ENCODE measurements at places on chromosomes 2 and 18.
A peak's percentile ranks its signal among the peaks of the same experiment; 100 is the strongest.

DNA sequence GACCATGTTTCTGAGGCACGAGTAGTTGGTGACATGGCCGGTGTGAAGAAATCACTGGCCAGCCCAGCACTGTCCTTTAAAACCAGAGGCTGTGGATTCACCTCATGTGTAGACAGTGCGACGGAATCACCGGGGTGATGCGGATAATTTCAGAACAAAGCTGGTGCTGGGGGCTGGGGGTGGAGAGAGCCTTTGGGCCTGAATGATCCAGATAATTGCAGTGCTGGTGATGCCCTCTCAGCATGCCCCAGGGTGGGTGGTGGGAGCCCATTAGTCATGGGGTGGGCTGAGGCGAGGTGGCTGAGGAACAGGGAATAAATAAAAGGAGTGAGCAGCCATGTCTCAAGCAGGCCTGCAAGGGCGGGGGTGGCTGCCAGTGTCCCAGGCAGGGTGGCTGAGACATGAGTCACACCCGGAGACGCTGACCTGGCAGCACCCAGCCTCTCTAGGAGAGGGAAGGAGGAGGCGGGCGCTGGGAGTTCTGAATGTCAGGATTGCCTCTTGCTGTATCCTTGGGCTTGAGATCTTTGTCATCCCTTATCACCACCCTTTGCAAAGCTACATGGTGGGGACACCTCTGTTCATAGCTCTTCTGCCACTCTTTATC lies 151.1 kb upstream of the MSH6 start:
- H3K36me3 ChIP-seq = no peaks in the 10 kb centered on the region
- H3K27me3 ChIP-seq = peaks cover 2% of the 10 kb centered on the region
- no peak for DNase-seq
- H3K4me1 ChIP-seq = peaks cover 9% of the 10 kb centered on the region
- H3K27ac ChIP-seq = peak overlapping the region; percentile 17

GRCh38 chr2:200262047-200262446 lies 44.4 kb upstream of the SPATS2L start:
- H3K36me3 ChIP-seq = no peaks in the 10 kb centered on the region
- no peak overlapping the region for H3K27ac ChIP-seq
- peaks cover 5% of the 10 kb centered on the region for H3K4me1 ChIP-seq
- no peaks in the 10 kb centered on the region for H3K27me3 ChIP-seq
- H3K4me3 ChIP-seq = no peak overlapping the region
- DNase-seq = no peak

DNA sequence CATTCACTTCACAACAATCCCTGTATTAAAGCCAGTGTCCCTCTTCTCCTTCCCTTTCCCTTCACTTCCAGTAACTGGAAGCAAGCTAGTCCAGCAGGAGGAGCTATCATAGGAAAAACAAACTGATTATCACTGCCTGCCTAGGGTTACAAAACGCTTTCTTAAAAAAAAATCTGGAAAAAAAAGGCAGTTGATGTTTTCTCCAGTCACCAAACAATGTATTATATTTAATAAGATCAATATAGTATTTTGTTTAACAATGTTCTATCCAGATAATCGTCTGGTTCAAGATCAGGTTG lies 78.8 kb upstream of the ITGB6 start:
- peaks cover 14% of the 10 kb centered on the region for H3K36me3 ChIP-seq
- DNase-seq = no peak
- H3K27me3 ChIP-seq = no peaks in the 10 kb centered on the region
- H3K27ac ChIP-seq = no peak overlapping the region

GRCh38 chr2:168787098-168787781 lies 15.2 kb upstream of the NOSTRIN start:
- H3K4me1 ChIP-seq = no peaks in the 10 kb centered on the region
- no peaks in the 10 kb centered on the region for H3K36me3 ChIP-seq
- H3K27me3 ChIP-seq = no peaks in the 10 kb centered on the region
- no peak for DNase-seq
- no peak overlapping the region for H3K4me3 ChIP-seq

DNA sequence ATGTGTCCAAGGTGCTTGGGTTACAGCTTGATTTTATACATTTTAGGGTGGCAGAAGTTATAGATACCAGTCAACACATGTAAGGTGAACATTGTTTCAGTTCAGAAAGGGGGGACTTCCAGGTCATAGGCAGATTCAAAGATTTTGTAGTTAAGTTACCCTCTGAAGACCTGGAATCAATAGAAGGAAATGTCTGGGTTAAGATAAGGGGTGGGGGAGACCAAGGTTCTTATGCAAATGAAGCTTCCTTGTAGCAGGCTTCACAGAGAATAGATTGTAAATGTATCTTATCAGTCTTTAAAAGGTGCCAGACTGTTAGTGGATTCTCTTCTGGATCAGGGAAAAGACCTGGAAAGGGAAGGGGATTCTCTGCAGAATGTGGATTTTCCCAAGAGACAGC lies 42.4 kb downstream of the BMPR2 start:
- no peak for DNase-seq
- H3K4me1 ChIP-seq = peaks cover 23% of the 10 kb centered on the region
- no peak overlapping the region for H3K4me3 ChIP-seq
- H3K27me3 ChIP-seq = no peaks in the 10 kb centered on the region
- H3K36me3 ChIP-seq = no peaks in the 10 kb centered on the region
- no peak overlapping the region for H3K27ac ChIP-seq

- H3K27me3 ChIP-seq = no peaks in the 10 kb centered on the region
- H3K4me1 ChIP-seq = peaks cover 18% of the 10 kb centered on the region
- no peak overlapping the region for H3K27ac ChIP-seq
- no peak for DNase-seq
- no peaks in the 10 kb centered on the region for H3K36me3 ChIP-seq
Observed at GRCh38 chr2:145356056-145356455, 836.1 kb upstream of the ZEB2 start.

DNA sequence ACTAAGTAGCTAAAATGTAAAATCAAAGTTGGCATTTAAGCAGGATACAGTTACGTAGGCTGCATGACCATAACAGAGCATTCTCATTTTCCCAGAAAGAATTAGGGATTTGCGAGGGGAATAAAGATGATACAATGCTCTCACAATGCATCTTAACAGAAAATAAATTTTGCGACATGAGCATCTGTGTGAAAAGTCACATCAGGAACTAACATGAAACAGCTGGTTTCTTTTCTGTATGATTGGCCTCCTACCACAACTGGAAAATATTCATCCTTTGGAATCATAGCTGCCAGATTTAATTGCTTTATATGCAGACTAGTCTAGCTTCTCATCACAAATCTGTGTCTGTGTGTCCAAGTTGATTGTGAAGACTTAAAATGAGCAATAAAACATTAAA lies 66.0 kb downstream of the KCTD18 start:
- peaks cover 21% of the 10 kb centered on the region for H3K36me3 ChIP-seq
- H3K27me3 ChIP-seq = no peaks in the 10 kb centered on the region
- H3K4me3 ChIP-seq = no peak overlapping the region
- no peak for DNase-seq

- peaks cover 20% of the 10 kb centered on the region for H3K36me3 ChIP-seq
- H3K4me3 ChIP-seq = no peak overlapping the region
- H3K27me3 ChIP-seq = no peaks in the 10 kb centered on the region
- DNase-seq = no peak
- peak overlapping the region; percentile 54 for H3K27ac ChIP-seq
Observed at GRCh38 chr2:157743051-157743450, 114.4 kb upstream of the ACVR1C start.

DNA sequence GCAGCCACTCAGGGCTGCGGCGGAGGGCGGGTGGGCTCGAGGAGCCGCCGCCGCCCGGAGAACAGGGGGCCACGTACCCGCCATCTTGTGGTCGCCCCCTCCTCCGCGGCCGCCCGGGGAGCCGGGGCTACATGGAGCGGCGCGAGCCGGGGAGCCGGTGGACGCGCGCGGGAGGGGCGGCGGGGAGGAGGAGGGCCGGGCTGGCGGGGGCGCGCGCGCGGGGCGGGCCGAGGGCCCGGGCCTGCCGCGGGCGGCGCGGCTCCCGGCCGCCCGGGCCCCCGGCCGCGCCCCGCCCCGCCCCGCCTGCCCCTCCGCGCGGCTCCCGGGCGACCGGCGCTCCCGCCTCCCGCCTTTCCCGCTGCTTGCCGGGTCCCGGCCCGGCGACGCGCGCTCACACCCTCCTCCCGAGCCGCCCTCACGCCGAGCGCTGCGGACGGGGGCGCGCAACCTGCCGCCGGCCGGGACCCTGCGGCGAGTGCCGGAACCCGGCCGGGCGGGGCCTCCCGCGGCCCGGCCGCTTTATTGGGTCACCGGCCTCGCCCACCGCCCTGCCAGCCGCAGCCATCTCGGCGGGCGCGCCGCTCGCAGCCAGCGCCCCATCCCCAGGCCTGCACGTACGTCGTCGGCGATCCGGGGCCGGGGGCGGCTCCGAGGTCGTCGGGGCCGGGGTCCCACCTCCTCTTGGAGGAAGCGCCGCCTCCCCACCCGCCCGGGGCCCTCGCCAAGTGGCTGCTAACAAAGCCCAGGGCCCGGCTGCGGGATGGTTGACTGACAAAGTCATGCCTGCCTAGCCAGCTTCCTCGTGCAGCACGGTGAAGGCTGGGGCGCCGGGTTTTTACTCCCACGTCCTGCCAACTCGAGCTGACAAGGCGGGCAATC lies at the start of gene PPP4R1:
Gene PPP4R1 (minus strand): TSS at position 159 of the 879 bp plus-strand sequence. CDS start 75 bp downstream, at position 84.
- H3K4me3 ChIP-seq = peak within 1 kb of the TSS; percentile 97
- peaks cover 10% of the 10 kb centered on the region for H3K36me3 ChIP-seq
- no peaks in the 10 kb centered on the region for H3K27me3 ChIP-seq
- peak; percentile 70 for DNase-seq
- peaks cover 45% of the 10 kb centered on the region for H3K4me1 ChIP-seq

GRCh38 chr2:159160412-159160811 lies 126.1 kb downstream of the WDSUB1 start:
- no peak overlapping the region for H3K4me3 ChIP-seq
- H3K27ac ChIP-seq = peak overlapping the region; percentile 80
- H3K36me3 ChIP-seq = no peaks in the 10 kb centered on the region
- no peaks in the 10 kb centered on the region for H3K27me3 ChIP-seq
- peaks cover 21% of the 10 kb centered on the region for H3K4me1 ChIP-seq

- H3K36me3 ChIP-seq = no peaks in the 10 kb centered on the region
- peaks cover 41% of the 10 kb centered on the region for H3K4me1 ChIP-seq
- no peak for DNase-seq
Observed at GRCh38 chr2:236689393-236689700, 119.7 kb downstream of the ACKR3 start.

- H3K27ac ChIP-seq = no peak overlapping the region
- no peak for DNase-seq
- H3K36me3 ChIP-seq = no peaks in the 10 kb centered on the region
Observed at GRCh38 chr2:130258356-130258755, 60.1 kb upstream of the TUBA3E start.

GRCh38 chr18:57984490-57985115 lies 59.4 kb upstream of the NEDD4L start:
- no peak overlapping the region for H3K27ac ChIP-seq
- H3K36me3 ChIP-seq = no peaks in the 10 kb centered on the region
- peaks cover 28% of the 10 kb centered on the region for H3K4me1 ChIP-seq

GRCh38 chr2:35790292-35790691 lies 565.3 kb upstream of the CRIM1 start:
- no peaks in the 10 kb centered on the region for H3K27me3 ChIP-seq
- no peaks in the 10 kb centered on the region for H3K36me3 ChIP-seq
- H3K4me1 ChIP-seq = peaks cover 25% of the 10 kb centered on the region
- DNase-seq = no peak
- H3K4me3 ChIP-seq = no peak overlapping the region
- no peak overlapping the region for H3K27ac ChIP-seq

DNA sequence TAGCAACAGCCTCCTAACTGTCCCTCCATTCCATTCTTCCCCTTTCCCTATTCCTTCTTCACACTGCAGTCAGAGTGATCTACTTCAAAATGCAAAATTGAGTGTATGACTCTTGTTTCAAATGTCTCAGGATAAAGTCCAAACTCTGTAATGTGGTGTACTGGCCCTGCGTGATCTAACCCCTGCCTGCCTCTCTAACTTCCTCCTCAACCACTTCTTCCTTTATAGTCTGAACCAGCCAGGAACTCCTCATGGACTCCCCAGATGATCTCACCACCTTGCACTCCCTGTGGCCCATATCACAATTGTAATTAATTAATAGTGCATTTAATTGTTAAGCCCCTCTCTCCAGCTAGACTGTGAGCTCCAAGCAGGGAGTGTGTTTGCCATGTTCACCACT lies 3.1 kb upstream of the B3GNT2 start:
- peaks cover 6% of the 10 kb centered on the region for H3K27me3 ChIP-seq
- peaks cover 6% of the 10 kb centered on the region for H3K4me1 ChIP-seq
- no peak overlapping the region for H3K27ac ChIP-seq
- H3K4me3 ChIP-seq = peak overlapping the region; percentile 5
- DNase-seq = no peak

DNA sequence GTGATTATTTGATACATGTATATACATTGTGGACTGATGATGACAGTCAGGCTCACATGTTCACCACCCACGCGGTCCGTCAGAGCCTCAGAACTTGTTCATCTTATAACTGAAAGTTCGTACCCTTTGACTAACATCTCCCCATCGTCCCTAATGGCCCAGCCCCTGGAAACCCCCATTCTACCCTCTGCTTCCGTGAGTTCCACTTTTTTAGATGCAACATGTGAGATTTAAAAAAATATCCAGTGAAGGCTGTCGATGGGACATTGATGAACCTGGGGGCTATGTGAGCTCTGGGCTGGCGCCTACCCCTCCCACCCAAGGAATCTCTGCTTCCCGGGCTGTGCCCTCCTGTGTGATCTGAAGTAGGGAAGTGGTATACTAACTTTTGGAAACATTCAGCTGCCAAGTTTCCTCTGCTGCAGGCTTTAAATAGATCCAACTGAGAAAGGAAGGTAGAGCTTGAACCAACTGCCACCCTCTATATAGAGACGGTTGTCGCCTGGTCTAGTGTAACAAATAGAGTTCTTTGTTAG lies 163.8 kb downstream of the FAM210A start:
- peaks cover 11% of the 10 kb centered on the region for H3K4me1 ChIP-seq
- H3K27me3 ChIP-seq = peaks cover 8% of the 10 kb centered on the region
- H3K36me3 ChIP-seq = no peaks in the 10 kb centered on the region
- no peak overlapping the region for H3K4me3 ChIP-seq
- no peak for DNase-seq

GRCh38 chr2:144215701-144216675 lies 303.9 kb downstream of the ZEB2 start:
- H3K4me1 ChIP-seq = peaks cover 6% of the 10 kb centered on the region
- H3K27me3 ChIP-seq = no peaks in the 10 kb centered on the region
- H3K4me3 ChIP-seq = no peak overlapping the region
